ENCODE measurements at places on chromosomes 1 and 21. TPM values are rescaled to one million over a fixed set of nuclear protein-coding genes. Genes with fewer than 3 reads are reported as not detected.

The LDLRAD1 gene
- total RNA-seq: not detected

The SPRR2E gene
- total RNA-seq: not detected

The TCHHL1 gene
- not detected for total RNA-seq

DNA sequence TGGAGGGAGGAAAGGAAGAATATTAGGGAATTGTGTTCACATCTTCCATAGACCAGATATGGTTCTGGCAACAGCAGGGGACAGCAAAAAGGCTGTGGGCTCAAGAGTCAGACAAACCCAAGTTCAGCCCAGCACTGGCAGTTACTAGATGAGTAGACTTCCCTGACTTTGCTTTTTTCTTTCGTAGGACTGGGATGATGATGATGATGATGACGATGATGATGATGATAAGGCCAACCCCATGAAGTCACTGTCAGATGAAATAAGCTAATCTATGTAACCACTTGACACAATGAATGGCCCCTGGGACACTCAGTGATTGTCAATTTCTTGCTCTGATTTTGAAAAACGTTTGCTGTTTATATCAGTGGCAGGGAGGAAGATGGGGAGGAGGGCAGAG lies 109.6 kb downstream of the TNR start:
- H3K36me3 ChIP-seq: no peaks in the 10 kb centered on the region
- no peaks in the 10 kb centered on the region for H3K4me1 ChIP-seq
- no peak overlapping the region for H3K27ac ChIP-seq
- H3K4me3 ChIP-seq: no peak overlapping the region
- H3K27me3 ChIP-seq: peaks cover 6% of the 10 kb centered on the region

DNA sequence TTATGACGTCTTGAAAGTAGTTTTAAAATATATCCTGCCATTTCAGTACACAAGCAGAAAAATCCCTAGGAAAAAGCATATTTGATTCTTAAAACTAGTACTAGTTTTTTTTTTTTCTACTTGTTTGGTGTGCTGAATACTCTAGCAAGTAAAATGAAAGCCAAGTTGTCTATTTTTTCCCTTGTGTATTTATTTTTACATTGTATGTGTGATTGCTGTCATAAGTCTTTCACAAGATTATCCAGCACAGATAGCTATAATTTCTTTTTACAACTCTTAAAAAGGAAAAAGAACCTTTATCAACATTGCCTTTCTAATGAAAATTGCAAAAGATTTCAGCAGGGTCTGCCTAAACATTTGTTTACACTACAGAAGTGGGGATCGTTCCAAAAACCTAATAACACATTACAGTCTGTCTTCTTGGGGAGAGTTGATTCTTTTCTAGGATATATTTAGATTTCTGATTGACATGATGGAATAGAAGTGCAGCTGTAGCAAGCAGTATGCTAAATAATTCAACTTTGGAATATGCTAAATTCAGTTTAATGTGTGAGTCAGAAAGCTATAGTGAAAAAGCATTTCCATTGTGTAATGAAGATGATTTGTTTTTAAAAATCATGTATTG lies 2.5 kb downstream of the DR1 start:
- H3K27me3 ChIP-seq: no peaks in the 10 kb centered on the region
- H3K36me3 ChIP-seq: peaks cover 50% of the 10 kb centered on the region
- DNase-seq: no peak
- H3K27ac ChIP-seq: no peak overlapping the region
- H3K4me1 ChIP-seq: peaks cover 34% of the 10 kb centered on the region
- H3K4me3 ChIP-seq: peak overlapping the region; percentile 91

- no peak overlapping the region for H3K4me3 ChIP-seq
- no peak for DNase-seq
- no peaks in the 10 kb centered on the region for H3K36me3 ChIP-seq
- H3K27me3 ChIP-seq: no peaks in the 10 kb centered on the region
- peak overlapping the region; percentile 51 for H3K27ac ChIP-seq
- H3K4me1 ChIP-seq: peaks cover 55% of the 10 kb centered on the region
Measured at GRCh38 chr1:228940926-228941325, 205.6 kb downstream of the RHOU start.

GRCh38 chr1:23817633-23818032 lies 7.6 kb downstream of the HMGCL start:
- H3K36me3 ChIP-seq: peaks cover 16% of the 10 kb centered on the region
- H3K4me1 ChIP-seq: peaks cover 9% of the 10 kb centered on the region
- H3K4me3 ChIP-seq: no peak overlapping the region
- no peak overlapping the region for H3K27ac ChIP-seq
- no peaks in the 10 kb centered on the region for H3K27me3 ChIP-seq

DNA sequence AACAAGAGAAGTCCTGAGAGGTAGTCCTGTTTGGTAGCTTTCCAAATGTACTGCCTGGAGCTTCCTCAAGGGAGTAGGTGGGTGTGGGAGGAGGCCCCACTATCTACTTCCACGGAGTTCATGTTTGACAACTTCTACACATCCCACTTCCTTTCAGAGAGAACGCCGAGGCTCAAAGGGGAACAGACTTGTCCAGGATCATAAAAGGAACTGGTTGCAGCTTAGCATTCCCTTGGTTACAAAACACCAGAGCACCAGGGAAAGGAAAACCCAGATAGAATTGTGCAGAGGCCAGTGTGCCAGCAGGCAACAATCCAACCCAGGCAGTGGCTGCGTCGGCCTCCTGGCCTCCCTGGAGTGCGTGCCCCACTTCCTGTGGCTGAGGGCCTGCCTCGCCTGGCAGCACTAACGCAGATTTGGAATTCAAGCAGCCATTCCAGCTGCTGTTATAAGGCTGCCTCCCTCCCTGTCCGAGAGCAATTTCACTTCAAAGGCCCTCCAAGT lies 4.2 kb upstream of the RAP1GAP start:
- peaks cover 14% of the 10 kb centered on the region for H3K27me3 ChIP-seq
- peaks cover 1% of the 10 kb centered on the region for H3K36me3 ChIP-seq
- DNase-seq: no peak
- no peaks in the 10 kb centered on the region for H3K4me1 ChIP-seq
- no peak overlapping the region for H3K27ac ChIP-seq

- H3K36me3 ChIP-seq: no peaks in the 10 kb centered on the region
- no peaks in the 10 kb centered on the region for H3K4me1 ChIP-seq
- DNase-seq: no peak
- H3K27ac ChIP-seq: no peak overlapping the region
Measured at GRCh38 chr21:27189870-27190269, 223.0 kb upstream of the ADAMTS5 start.

DNA sequence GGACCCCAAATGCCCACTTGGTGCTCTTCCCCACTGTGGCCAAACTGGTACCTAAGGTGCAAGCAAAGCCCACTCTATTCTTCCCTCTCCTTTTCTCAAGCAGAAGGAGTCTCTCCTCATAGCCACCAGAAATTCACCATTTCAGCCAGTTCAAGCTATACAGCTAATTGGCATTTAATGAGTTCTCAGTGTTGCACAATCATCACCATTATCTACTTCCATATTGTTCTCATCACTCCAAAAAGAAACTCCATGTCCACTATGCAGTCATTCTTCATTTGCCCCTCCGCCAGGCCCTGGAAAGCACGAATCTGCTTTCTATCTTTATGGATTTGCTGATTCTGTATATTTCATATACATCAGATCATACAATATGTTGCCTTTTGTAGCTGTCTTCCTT lies 9.9 kb upstream of the ATG4C start:
- no peak overlapping the region for H3K27ac ChIP-seq
- no peaks in the 10 kb centered on the region for H3K36me3 ChIP-seq
- no peaks in the 10 kb centered on the region for H3K4me1 ChIP-seq
- no peak for DNase-seq
- peaks cover 21% of the 10 kb centered on the region for H3K27me3 ChIP-seq
- no peak overlapping the region for H3K4me3 ChIP-seq

DNA sequence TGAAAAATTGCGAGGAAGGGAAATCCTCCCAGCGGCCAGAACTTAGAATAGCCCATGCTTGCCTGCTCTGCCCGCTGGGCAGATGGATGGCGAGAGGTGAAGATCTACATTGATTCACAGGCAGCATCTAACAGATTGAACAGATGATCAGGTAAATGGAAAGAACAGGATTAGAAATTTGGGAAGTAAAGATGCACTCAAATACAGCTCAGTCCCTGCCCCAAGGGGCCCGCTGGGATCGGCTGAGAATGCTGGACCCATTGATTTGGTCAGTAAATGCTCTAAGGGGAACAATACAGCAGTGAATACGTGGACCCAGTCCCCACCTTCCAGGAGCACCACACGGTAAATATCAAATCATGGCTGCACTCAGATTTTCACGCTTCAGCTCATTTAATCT lies 248.2 kb downstream of the MATN1 start:
- no peaks in the 10 kb centered on the region for H3K27me3 ChIP-seq
- no peaks in the 10 kb centered on the region for H3K4me1 ChIP-seq
- no peak overlapping the region for H3K27ac ChIP-seq
- H3K36me3 ChIP-seq: no peaks in the 10 kb centered on the region
- no peak overlapping the region for H3K4me3 ChIP-seq

DNA sequence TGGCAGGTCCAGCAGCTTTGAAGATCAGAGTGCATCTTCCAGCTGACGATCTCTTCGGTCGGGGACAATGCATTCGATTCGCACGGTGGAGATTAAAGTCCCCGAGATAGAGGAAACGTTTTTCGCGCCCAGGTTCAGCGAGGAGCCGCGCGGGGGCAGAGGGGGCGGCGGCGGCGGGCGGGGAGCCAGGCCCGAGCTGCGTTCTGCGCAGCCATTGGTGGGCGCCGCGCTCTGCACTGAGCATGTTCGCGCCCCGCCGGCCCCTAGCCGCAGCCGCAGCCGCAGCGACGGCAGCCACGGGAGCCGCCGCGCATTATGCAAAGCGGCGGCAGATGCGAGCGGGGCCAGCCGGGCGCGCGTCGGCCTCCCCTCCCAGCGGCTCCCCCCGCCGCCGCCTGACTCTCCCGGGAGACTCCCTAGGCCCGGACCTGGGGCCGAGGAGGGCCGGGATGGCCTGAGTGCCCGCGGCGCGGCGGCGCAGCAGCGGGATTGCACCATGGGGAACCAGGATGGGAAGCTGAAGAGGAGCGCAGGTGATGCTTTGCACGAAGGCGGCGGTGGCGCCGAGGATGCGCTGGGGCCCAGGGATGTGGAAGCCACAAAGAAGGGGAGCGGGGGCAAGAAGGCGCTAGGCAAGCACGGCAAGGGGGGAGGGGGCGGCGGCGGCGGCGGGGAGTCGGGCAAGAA lies at the start of gene FMN2:
Gene FMN2 (plus strand): TSS at position 270 of the 687 bp plus-strand sequence. CDS start 227 bp downstream, at position 497.
- no peak within 1 kb of the TSS for H3K27ac ChIP-seq
- no peak for DNase-seq
- H3K36me3 ChIP-seq: no peaks in the 10 kb centered on the region
- H3K27me3 ChIP-seq: peaks cover 33% of the 10 kb centered on the region
- peaks cover 4% of the 10 kb centered on the region for H3K4me1 ChIP-seq

Measured in activated CD8-positive, alpha-beta T cell treated with anti-CD3 and anti-CD28 coated beads, Interleukin-2, amount 10 ng/mL, durations not matched to agents 7 days and 5 days (primary cell).